CD14-positive monocyte (primary cell): ENCODE measurements at places on chromosomes 4 and X. TPM values are rescaled to one million over a fixed set of nuclear protein-coding genes. Genes with fewer than 3 reads are reported as not detected.

The MAGEA2B gene
- not detected for polyA plus RNA-seq

The APELA gene
- not detected in 2 replicates for polyA plus RNA-seq

The GAK gene
- 40.3 TPM for polyA plus RNA-seq

The GRIA3 gene
- polyA plus RNA-seq: not detected

The TMEM128 gene
- 35.1 TPM for polyA plus RNA-seq

The RHOH gene
- polyA plus RNA-seq: 1.4 TPM

The PSAPL1 gene
- not detected in 2 replicates for polyA plus RNA-seq

The NLGN3 gene
- 0.05 TPM for polyA plus RNA-seq

The RNF128 gene
- polyA plus RNA-seq: not detected

- DNase-seq: no peak
These were observed 194.3 kb downstream of the SOWAHB start for GRCh38 chr4:76703676-76704075.

- DNase-seq: no peak
These were observed 69.8 kb upstream of the AMOT start for GRCh38 chrX:112910418-112910817.

- no peak for DNase-seq
These were observed 25.2 kb upstream of the PTTG2 start for GRCh38 chr4:37935026-37935425.

- DNase-seq: no peak
These were observed 518 bp upstream of the CNKSR2 start for GRCh38 chrX:21373637-21374162.

DNA sequence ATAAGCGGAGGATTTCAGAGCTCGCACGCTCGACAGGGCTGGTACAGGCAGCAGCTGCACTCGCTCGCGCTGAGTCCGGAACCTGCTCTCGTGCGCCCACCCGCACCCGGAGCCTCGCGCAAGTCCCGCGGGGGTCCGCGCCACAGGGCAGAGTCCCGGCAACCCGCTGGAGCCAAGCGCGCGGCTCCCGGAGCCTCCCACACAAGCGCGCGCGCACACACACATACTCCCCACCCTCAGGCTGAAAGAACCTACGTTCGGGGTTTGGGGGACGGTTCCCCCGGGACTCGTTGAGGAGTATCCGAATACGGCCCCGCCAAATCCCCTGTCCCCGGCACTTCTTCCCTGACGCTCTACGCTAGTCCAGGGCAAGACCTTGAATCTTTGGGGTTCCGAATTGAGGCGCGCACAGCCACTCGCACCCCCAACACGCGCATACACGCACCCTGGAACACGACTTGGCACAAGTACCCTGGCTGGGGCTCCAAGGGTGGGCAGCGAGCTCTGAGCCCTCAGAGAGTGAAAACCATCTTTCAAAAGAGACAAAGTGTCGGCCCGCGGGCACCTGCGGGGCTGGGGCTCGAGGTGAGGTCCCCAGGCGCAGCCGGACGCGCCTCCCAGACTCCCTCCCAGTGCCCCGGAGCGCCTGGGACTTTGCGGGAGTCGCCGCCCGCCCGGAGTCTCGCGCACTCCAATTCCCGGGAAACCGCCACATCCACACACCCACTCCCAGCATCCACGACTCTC is 952 bp downstream of the ANOS1 start:
- DNase-seq: no peak

- DNase-seq: no peak
These were observed 45.2 kb upstream of the RPA4 start for GRCh38 chrX:96838537-96838936.

DNA sequence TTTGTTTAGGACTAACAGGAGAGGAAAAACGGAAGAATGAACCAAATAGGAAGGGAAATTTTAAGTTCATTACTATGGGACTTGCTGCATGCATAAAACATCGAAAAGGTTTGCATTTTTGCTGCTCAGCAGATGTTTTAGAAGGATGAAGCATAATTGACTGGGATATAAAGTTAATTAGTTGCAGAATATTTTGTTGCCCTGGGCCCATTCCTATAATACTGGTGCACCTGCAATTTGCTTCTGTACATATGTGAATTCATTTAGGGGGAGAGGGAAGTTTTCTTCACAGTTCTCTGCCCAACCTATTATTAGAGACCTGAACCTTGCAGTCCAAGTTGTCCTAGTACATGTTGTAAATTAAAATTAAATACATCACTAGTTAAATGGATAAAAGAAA is 232.0 kb downstream of the UGT8 start:
- no peak for DNase-seq

DNA sequence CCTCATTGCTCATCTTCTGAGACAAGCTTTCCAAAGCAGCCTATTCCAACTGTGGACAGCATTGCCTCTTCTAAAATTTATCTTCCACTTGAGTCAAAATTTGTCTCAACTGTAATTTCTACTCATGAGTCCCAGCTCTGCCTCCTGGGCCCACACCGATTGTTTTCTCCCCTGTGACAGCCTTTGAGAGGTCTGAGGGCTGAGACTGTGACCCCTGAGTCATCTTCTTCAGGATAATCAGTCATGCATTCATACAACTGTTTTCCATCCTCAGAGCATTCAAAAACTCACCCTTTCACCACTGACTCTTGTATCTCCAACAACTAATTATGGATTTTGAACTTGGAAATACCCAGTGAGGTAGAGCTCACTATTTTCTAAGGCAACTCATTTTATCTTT is 228.1 kb downstream of the EDA2R start:
- no peak for DNase-seq

DNA sequence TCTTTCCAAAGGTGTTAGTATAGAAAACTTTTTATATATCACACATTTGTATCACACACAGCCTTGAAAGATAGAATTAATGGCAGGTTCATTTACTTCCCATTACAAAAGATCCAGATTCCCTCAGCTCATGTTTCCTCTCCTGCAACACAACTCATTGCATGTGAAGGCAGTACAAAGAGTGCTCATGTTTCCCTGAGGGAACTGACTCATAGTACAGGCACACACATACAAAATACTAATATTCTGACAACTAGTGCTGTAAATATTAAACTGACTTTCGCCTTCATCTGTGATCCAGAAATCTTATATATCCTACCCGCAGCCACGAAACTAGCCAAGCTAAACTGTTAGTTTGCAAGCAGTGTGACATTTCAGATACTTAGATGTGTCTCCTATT is 819.8 kb upstream of the PCDH7 start:
- DNase-seq: no peak

DNA sequence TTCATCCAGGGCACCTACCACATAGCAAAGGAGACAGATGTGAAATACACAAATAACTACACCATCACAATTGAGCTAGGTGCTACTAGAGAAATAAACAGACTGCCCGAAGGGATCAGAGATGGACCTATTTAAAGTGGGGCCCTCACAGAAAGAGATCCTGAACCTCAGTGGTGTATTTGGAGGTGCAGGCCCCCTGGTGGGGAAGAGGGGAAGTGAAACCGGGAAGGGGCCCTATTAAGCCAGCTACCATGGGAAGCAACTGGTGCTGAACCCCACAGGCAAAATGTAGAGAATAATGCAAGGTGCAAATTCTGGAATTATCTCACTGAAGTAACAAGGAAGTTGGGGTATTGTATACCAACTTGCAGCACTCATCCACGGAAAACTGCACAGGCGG is 78.6 kb upstream of the FAM9A start:
- DNase-seq: no peak

GRCh38 chr4:176879380-176880116 is 86.8 kb upstream of the VEGFC start:
- DNase-seq: no peak

DNA sequence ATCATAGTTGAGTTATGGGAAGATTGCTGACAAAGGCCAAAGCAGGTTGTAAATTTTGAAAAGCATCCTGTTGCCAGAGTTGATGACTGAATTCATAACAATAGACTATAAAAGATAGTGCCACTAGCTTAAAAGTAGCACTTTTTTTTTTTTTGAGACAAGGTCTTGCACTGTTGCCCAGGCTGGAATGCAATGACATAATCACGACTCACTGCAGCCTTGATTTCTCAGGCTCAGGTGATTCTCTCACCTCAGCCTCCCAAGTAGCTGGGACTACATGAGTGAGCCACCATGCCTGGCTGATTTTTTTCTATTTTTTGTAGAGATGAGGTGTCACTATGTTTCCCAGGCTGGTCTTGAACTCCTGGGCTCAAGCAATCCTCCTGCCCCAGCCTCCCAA is 122.7 kb downstream of the SPOCK3 start:
- no peak for DNase-seq
